ENCODE measurements at places on chromosomes 3 and 15. TPM values are rescaled to one million over a fixed set of nuclear protein-coding genes. Genes with fewer than 3 reads are reported as not detected.

PP2D1 gene
- total RNA-seq, result not detected

LNP1 gene
- 12.3 TPM for total RNA-seq

RHOV gene
- 9.3 TPM for total RNA-seq

CRABP1 gene
- 5.9 TPM for total RNA-seq

FOXP1 gene
- total RNA-seq, result 176 TPM

ST8SIA2 gene
- 2.2 TPM for total RNA-seq

BOC gene
- 53.0 TPM for total RNA-seq

GOLGA8S gene
- 0.21 TPM for total RNA-seq

SSUH2 gene
- total RNA-seq, result 0.90 TPM

DNA sequence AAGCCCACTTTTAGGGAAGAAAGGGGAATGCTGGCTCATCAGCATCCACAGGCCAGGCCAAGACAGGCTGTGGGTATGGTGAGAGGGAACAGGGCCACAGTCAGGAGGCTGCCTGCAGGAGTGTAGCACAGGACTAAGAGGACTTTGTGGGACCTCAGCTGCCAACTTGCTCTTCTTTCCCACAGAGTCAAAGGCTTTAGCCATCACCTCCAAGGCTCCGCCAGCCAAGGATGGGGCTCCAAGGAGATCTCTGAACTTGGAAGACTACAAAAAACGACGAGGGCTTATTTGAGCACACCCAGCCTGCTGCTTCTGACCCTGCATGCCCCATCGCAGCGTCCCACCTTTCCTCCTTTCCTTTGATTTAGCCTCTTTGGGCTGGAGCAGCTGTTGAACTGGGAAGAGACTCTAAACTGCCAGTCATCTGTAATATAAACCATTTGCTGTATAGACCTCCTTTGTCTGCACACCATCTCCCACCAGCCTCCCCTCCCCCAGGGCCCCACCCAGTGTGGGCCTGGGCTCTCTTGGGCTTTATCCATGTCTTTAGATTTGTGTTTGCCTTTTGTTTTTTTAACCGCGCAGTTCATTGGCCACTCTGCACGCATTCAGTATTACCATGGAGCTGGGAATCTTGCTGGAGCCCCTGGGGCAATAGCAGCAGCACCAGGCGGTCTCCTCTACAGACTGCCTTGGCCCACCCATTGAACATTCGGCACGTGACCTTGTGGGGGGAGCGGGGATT is 13.1 kb upstream of the ITPKA start:
- no peak for DNase-seq

DNA sequence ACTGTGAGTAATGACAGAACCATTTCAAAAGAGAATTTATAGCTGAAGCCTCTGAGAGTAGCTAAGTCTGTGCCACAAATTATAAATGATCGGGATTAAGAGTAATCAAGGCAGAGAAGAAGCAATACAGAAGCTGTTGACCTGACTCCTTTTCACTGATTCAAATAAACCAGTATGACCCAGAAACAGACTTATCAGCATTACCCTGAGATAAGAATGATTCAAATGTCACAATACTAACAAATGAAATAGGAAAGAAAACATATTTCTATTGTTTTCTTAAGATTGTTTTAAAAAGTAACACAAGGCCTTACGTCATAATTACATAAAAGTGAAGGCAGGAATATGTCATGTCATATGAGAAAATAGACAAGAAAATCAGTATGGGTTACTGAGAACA is 1534.6 kb downstream of the SI start:
- no peak for DNase-seq

- DNase-seq, result no peak
These were observed 80.2 kb upstream of the SPATA12 start for GRCh38 chr3:56980243-56980642.

- DNase-seq, result no peak
These were observed 257.0 kb downstream of the NR1D2 start for GRCh38 chr3:24202071-24202470.

GRCh38 chr3:40715551-40715950 is 190.8 kb downstream of the ZNF621 start:
- no peak for DNase-seq

DNA sequence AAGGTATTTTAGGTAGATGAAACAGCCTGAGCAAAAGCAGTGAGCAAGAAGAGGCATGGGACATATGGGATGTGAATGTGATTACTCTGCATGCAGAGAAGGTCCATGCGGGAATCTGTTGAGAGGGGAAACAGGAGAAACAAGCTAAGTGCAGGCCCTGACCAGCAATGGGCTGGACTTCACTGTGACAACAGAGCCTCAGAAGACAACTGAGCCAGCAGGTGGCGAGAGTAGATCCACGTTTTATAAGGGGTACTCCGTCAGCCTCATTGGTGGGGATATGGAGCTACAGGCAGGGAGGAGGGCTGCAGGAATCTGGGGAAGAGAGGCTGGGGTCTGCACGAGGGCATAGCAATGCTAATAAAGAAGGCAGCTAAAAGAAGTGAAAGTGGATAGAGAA is 405.9 kb upstream of the LMCD1 start:
- no peak for DNase-seq

GRCh38 chr3:39407773-39408492 is 1.4 kb downstream of the RPSA start:
- DNase-seq, result no peak

GRCh38 chr15:56126409-56126808 is 117.3 kb downstream of the RFX7 start:
- DNase-seq, result no peak

DNA sequence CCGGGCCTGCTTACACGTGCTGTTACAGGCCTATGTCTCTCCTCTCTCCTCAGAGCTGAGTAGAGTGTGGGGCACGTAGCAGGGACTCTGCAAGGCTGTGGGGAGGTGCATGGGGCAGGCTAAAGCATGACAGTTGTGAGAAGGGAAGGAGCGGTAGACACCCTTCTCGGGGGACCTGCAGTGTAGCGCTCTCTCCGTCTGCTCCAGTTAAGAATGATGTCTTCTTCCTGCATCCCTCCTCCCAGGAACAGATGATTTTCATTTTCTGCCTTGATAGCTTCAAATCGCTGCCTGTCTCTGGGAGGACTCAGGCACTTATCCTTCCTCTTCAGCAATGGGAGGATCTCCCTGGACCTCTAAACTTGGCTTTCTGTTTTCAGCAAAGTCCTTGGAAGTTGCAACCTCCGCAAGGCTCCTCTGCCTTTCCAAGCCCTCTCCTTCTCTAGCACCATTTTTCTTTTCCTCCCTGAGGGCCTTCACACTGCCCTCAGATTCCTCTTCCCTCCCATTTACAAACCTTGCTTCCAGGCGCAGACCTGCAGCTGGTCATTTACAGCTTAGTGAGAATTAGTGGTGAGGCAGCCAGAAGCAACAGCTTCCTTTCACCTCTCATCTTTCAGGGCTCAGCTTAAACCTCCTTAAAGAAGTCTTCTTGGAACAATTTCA is 23.4 kb upstream of the TLE3 start:
- no peak for DNase-seq

DNA sequence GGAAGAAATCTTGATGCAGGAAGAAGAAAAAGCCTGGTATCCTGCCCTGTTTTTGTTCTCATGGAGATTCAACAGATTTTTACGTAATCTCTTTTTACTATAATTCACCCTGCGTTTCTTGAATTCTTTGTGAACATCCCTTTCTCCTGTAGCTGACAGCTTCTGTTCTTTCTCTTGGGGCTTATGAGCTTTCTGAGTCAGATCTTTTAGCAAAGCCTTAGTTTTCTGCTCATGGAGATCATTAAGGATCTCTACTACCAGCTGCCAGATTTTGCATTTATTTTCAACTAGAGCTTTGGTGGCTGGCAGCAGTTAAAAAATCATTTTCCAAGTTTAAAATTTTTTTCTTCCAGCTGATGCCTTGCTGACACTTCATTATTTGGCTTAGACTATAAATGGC is 51.6 kb downstream of the MOBP start:
- DNase-seq, result no peak

DNA sequence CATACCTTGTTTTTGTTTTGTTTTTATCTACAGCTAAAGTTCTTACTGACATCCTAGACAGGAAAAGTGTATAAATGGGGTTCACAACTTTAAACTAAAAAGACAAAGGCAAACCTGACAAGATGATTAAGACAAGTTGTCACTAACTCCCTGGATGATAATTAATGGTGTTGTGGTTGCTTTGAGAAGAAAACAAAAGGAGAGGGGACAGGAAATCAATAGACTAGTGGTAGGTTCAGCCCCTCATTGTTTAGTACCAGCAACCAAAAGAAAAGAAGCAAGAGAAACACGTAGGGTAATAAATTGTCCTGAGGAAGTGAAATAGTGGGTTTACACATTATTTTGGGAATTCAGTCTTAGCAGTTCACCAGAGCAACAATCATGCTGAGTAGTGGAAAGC is 78.8 kb downstream of the BFSP2 start:
- no peak for DNase-seq

- no peak for DNase-seq
These were observed 400.4 kb upstream of the RARB start for GRCh38 chr3:25027650-25028049.

GRCh38 chr3:51671734-51672475 is 853 bp downstream of the TEX264 start:
- DNase-seq, result no peak

DNA sequence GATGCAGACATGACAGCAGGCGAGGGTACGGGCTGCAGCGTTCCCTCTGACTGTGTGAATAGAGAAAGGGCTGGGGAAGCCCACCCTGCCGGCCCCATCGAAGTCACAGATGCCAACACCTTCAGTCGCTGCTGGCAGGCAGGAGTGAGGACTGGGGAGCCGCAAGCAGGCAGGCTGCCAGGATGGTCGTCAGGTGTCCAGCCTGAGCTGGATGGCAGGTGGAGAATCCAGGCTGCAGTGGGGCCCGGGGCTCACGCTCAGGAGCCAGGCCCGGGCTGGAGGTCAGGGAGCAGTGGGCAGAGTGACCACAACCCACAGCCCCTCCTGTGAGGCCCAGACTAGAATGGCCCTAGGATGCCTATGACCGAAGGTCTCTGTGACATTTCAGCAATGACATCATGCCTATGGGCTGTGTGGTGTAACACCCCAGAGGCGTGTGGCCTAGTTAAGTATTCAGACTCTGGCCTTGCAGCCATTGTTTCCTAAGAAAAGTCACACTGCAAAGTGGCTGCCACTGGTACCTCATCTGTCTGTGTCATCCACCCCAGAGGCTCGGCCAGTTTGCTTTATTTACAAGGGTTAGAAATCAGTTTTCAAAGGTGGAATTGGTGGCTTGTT is 15.7 kb downstream of the PRR23E start:
- no peak for DNase-seq

GRCh38 chr3:136186344-136186743 is 9.8 kb downstream of the MSL2 start:
- no peak for DNase-seq

GRCh38 chr3:71117572-71118247 is 465.8 kb downstream of the FOXP1 start:
- DNase-seq, result no peak

DNA sequence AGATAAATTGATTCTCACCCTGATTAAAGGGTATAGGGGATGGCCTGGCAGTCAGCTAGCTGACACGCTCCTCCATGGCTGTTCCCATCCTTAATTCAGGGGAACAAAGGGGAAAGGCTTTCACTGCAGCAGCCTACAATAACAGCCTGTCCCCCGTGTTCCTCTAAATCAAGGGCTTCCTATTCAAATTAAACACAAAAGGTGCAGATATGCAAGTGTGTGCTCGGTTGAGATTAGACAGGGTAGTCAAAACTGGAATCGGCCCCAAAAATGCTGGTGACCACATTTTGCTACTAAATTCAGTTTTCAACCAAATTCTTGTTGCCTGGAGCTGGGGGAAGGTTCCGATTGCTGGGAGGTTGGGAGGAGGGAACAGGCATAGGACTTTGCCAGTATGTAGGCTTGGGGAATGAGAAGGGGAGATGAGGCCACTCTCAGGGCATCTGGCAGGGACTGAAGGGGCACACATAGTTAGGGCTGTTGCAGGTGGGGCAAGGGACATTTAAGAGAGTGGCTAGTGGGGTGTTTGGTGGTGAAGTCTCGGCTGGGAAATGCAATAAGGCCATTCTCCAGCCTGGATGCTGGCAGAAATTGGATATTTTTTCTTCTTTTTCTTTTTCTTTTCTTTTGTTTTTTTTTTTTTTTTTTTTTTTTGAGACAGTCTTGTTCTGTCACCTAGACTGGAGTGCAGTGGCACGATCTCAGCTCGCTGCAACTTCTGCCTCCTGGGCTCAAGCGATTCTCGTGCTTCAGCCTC is 32.9 kb upstream of the CTSH start:
- no peak for DNase-seq

- no peak for DNase-seq
These were observed 122.6 kb downstream of the IGF1R start for GRCh38 chr15:98770984-98771383.

- DNase-seq, result no peak
These were observed 60.6 kb upstream of the ADAMTS9 start for GRCh38 chr3:64748244-64748904.

DNA sequence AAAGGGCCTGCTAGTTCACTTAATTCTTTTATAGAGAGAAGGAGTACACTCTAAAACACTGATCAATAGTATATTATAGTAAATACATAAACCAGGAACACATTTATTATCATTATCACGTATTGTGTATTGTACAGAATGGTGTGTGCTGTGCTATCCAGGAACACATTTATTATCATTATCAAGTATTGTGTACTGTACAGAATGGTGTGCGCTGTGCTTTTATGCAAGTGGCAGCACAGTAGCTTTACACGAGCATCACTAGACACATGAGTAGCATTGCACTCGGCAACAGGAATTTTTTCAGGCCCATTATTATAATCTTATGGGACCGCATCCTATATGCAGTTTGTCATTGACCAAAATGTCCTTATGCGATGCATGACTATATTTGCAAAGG is 20.9 kb upstream of the MUC20 start:
- no peak for DNase-seq

GRCh38 chr3:141789281-141789680 is 26.1 kb downstream of the GRK7 start:
- DNase-seq, result no peak

DNA sequence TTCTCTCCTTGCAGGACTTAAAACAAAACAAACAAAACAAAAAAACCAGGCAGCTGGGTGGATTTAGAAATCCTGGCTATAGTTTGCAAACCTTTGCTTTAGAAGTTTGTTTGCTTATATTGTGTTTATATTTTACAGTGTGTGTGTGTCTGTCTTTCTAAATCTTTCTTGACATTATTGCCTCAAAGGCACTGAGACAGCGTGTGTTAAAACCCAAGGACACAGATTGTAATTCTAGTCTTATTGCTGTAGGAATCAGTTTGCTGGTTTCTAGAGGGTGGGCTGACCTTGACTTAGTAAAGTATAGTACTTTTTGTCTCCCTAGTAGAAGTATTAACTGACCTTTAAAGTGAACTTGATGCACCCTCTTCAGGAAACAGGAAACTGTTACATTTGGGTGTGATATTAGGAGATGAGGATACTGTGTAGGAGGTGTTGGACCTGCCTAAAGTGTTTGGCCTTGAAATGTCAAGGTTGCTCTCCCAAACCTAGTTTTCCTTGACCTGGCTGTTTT is 71.0 kb downstream of the TCF12 start:
- DNase-seq, result no peak

GRCh38 chr15:74799255-74799855 is 13.3 kb upstream of the LMAN1L start:
- no peak for DNase-seq

DNA sequence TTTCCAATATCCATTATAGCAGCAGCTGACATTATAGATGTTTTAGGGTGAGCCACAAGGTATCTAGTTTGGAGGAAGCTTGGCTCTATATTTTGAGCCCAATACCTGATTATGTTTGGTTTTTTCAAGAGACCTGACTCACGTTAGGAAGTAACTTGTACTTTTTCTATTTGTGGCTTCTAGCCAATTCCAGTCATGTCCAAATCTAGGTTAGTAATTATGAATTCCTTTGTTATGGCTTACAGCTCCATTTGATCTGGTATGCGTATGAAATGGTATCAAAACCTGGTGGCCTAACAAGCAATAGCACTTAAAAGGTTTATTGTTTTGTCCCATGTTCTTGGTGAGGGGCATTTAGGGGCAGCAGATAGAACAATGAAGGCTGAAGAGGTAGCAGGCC is 115.9 kb downstream of the TOP2B start:
- DNase-seq, result no peak
